Left renal cortex interstitium (tissue), 4 donors: ENCODE measurements at places on chromosomes 2 and 18. TPM values are rescaled to one million over a fixed set of nuclear protein-coding genes. Genes with fewer than 3 reads are reported as not detected.

Gene SOS1
- polyA plus RNA-seq = 60.2 TPM

Gene SIGLEC15
- polyA plus RNA-seq = 0.38 TPM

Gene PDE6D
- 27.6 TPM for polyA plus RNA-seq

Gene GKN1
- not detected for polyA plus RNA-seq

Gene SCN9A
- 1.4 TPM for polyA plus RNA-seq

GRCh38 chr2:45199973-45200372 lies 190.7 kb upstream of the SIX2 start:
- DNase-seq = no peak

DNA sequence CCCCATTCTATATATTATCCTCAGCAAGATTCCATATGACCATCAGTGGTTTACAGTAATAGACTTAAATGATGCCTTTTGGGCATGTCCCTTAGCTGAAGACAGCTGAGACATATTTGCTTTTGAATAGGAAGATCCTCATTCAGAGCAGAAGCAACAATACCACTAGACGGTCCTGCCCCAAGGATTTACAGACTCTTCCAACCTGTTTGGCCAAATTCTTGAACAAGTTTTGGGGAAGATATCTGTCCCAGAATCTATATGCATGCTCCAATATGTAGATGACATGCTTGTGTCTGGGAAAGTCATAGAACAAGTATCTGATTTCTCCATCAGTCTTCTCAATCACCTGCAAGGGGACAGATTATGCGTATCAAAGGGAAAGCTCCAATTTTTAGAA lies 137.1 kb upstream of the RMP24 start:
- no peak for DNase-seq

- no peak for DNase-seq
Measured at GRCh38 chr2:133942398-133942797, 311.5 kb upstream of the MGAT5 start.

- no peak for DNase-seq
Measured at GRCh38 chr2:175164235-175164634, 3.8 kb downstream of the ATF2 start.

- no peak for DNase-seq
Measured at GRCh38 chr2:85865539-85866164, 23.1 kb downstream of the ST3GAL5 start.
